ENCODE measurements at places on chromosomes 7 and 10. TPM values are rescaled to one million over a fixed set of nuclear protein-coding genes. Genes with fewer than 3 reads are reported as not detected.

DNA sequence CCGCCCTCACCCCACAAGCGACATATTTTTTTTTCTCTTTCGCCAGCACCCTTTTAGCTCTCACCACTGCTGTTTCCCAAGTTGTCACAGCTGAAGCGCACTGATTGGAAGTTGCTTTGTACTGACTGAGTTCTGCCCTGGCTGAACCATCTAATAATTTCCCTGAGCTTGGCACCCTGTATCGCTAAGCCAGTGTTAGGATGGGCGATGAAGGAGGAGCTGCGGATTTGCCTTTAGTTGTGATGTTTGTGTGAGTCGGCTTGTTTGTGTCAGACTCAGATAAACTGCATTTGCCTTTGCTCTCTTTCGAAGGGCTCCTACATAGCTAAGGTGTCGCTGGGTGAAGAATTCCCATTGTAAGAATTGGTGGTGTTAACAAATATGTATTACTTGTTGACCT is 1.3 kb upstream of the ATXN7L1 start:
- H3K27me3 ChIP-seq, result no peaks in the 10 kb centered on the region
- H3K4me1 ChIP-seq, result peaks cover 7% of the 10 kb centered on the region
- no peak for DNase-seq

DNA sequence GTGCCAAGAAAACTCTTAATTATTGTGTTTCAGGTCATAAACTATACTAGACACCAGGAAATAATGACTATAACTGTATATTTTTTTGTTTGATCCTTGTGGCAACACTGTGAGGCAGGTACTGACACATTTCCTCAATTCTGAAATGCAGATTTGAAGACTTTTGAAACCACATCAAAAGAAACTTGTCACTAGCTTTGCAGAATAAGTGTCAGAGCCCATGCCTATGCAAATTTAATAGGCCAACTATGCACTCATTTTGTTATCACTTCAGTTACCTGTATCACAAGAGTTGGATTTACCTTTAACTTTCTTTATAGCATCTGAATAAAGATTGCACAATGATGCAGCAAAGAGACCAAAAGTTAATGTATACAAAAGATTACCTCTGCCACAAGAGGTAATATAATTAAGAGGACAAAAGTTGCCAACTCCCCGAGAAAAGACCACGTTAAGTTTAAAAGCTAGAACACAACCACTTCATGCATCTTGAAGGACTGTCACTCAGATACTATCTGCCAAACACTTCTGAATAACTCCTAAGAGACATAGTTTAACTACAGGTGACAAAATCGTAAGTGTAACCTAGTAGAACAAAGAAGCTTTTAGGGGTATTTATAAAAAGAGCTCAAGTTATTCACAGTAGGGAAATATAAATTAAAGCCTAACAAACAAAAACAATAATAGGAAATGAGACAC is 80.5 kb downstream of the ELAPOR2 start:
- no peak overlapping the region for H3K4me3 ChIP-seq
- H3K4me1 ChIP-seq, result peaks cover 9% of the 10 kb centered on the region
- H3K27me3 ChIP-seq, result no peaks in the 10 kb centered on the region
- H3K36me3 ChIP-seq, result no peaks in the 10 kb centered on the region
- no peak overlapping the region for H3K27ac ChIP-seq
- no peak for DNase-seq

GRCh38 chr7:142739923-142740492 is 9.3 kb upstream of the PRSS1 start:
- H3K36me3 ChIP-seq, result no peaks in the 10 kb centered on the region
- no peaks in the 10 kb centered on the region for H3K27me3 ChIP-seq
- H3K4me1 ChIP-seq, result no peaks in the 10 kb centered on the region
- H3K27ac ChIP-seq, result no peak overlapping the region

- H3K36me3 ChIP-seq, result peaks cover 4% of the 10 kb centered on the region
- peaks cover 11% of the 10 kb centered on the region for H3K4me1 ChIP-seq
- DNase-seq, result peak; percentile 13
- H3K4me3 ChIP-seq, result no peak overlapping the region
- H3K27ac ChIP-seq, result peak overlapping the region; percentile 62
These were observed 73.2 kb upstream of the CCAR1 start for GRCh38 chr10:68647672-68648341.

The MLXIPL gene
- 21.7 TPM for total RNA-seq

DNA sequence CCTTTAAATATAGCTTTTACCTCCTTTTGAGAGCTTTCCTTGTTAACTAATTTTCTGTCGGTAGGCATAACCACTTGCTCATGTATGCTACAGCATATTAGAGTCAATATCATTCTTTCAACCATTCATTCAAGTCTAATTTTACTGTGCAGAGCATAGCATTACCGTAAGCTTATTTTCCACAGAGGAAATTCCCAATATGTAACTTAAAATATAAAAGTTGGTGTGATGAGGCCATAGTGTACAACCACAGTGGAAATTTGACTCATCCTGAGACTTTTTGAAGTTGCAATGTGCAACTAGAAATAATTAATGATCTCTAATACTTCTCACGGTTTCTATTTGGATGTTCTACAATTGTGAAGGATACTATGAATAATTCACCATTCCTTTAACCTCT is 80.6 kb upstream of the KLF6 start:
- peaks cover 4% of the 10 kb centered on the region for H3K4me1 ChIP-seq
- H3K36me3 ChIP-seq, result no peaks in the 10 kb centered on the region
- H3K27ac ChIP-seq, result no peak overlapping the region
- no peaks in the 10 kb centered on the region for H3K27me3 ChIP-seq

The CALCR gene
- total RNA-seq, result 0.07 TPM

The ERVW-1 gene
- not detected for total RNA-seq

The TMEM176B gene
- 200 TPM for total RNA-seq
